ENCODE measurements at places on chromosomes 7 and 10.

GRCh38 chr7:102115181-102115580 is 171.5 kb upstream of the SH2B2 start:
- no peaks in the 10 kb centered on the region for H3K27me3 ChIP-seq
- no peak for DNase-seq
- no peaks in the 10 kb centered on the region for H3K4me1 ChIP-seq
- H3K4me3 ChIP-seq: no peak overlapping the region

DNA sequence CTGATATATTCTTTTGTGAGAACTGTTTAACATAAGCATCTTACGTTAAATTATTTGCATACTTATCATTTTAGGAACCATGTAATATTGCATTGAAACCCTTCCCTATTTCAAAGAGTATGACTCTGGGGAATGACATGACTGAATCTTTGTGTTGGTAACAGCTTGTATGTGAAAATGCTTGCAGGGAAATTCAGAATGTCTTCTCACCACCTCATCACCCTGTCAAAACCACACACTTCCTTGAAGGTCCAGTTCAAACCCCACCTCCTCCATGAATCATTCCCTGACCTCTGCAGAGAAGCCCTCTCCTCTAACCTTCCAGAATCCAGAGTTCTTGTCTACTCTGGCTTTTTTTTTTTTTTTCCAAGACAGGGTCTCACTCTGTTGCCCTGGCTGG is 26.3 kb upstream of the NKX2-3 start:
- no peak for DNase-seq
- no peak overlapping the region for H3K27ac ChIP-seq
- no peak overlapping the region for H3K4me3 ChIP-seq
- H3K36me3 ChIP-seq: no peaks in the 10 kb centered on the region
- H3K4me1 ChIP-seq: no peaks in the 10 kb centered on the region
- peaks cover 33% of the 10 kb centered on the region for H3K27me3 ChIP-seq

- peaks cover 9% of the 10 kb centered on the region for H3K27me3 ChIP-seq
- H3K4me1 ChIP-seq: no peaks in the 10 kb centered on the region
- no peak overlapping the region for H3K27ac ChIP-seq
These were observed 62.0 kb downstream of the AKR1D1 start for GRCh38 chr7:138138244-138138643.

DNA sequence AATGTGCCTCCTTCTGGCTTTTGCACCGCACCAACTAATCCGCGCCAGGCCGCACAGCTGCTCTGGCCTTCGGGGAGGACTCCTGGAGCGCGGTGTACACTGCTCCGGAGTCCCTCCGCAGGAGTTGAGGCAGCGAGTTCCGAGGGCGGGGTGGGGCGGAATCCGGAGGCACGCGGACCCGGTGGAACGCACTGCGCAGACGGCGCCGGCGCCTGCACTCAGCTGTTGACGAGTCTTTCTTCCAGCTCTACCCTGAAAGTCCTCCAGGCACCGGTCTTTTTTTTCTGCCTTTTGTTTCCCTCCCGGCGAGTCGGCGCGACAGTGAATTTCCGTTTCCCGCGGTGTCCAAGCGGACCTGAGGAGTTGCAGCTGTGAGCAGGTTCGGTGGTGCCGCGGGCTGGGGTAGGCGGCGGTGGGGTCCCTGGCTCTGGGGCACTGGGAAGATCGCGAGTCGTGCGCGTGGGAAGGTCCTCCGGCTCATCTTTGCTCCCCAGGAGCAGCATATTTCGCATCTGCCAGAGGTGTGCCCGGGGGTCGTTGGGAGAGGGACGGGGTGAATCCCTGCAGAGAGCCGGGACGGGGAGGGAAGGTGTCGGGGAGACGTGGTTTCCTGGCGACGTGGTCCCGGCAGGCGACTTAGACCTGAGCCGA is 44.1 kb downstream of the SFTPD start:
- no peaks in the 10 kb centered on the region for H3K36me3 ChIP-seq
- H3K4me1 ChIP-seq: peaks cover 16% of the 10 kb centered on the region

- DNase-seq: no peak
- no peaks in the 10 kb centered on the region for H3K36me3 ChIP-seq
- H3K27ac ChIP-seq: no peak overlapping the region
- H3K4me3 ChIP-seq: no peak overlapping the region
- H3K4me1 ChIP-seq: no peaks in the 10 kb centered on the region
These were observed 247.0 kb downstream of the TRIL start for GRCh38 chr7:28711114-28711513.

DNA sequence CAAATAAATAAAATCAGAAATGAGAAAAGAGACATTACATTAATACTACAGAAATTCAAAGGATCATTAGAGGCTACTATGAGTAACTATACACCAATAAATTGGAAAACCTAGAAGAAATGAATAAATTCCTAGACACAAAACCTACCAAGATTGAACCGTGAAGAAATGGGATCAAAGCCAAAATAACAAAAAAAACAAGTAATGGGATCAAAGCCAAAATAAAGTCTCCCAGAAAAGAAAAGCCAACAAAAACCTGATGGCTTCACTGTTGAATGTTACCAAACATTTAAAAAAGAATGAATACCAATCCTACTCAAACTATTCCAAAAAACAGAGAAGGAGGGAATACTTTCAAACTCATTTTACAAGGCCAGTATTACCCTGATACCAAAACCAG is 20.0 kb downstream of the GSDME start:
- DNase-seq: no peak
- H3K36me3 ChIP-seq: peaks cover 6% of the 10 kb centered on the region
- H3K4me1 ChIP-seq: no peaks in the 10 kb centered on the region
- no peak overlapping the region for H3K27ac ChIP-seq
- no peak overlapping the region for H3K4me3 ChIP-seq
- peaks cover 34% of the 10 kb centered on the region for H3K27me3 ChIP-seq

DNA sequence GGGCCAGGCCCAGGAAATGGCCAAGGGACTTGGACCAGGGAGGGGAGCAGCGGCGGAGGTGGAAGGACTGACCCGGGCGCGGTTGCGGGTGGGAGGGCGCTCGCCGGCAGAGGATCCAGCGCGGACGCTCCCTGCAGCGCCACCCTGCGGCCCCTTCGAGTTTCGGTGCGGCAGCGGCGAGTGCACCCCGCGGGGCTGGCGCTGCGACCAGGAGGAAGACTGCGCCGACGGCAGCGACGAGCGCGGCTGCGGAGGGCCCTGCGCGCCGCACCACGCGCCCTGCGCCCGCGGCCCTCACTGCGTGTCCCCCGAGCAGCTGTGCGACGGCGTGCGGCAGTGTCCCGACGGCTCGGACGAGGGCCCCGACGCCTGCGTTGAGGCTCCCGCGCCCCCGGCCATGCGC is 16.8 kb upstream of the ZNF467 start:
- peaks cover 23% of the 10 kb centered on the region for H3K27me3 ChIP-seq
- peak; percentile 68 for DNase-seq
- no peaks in the 10 kb centered on the region for H3K36me3 ChIP-seq
- peaks cover 6% of the 10 kb centered on the region for H3K4me1 ChIP-seq
- H3K4me3 ChIP-seq: no peak overlapping the region
